ENCODE measurements at places on chromosomes 1 and 21. TPM values are rescaled to one million over a fixed set of nuclear protein-coding genes. Genes with fewer than 3 reads are reported as not detected.

Gene DISC1
- 3.8 TPM for total RNA-seq

Gene SPATA17
- total RNA-seq, result 0.39 TPM

Gene HSPB7
- total RNA-seq, result not detected

- DNase-seq, result no peak
Measured at GRCh38 chr1:245823408-245824147, 668.8 kb downstream of the KIF26B start.
